ENCODE measurements at places on chromosomes 1 and 21.

GRCh38 chr1:201730611-201731010, 98.3 kb upstream of the IPO9 start:
- DNase-seq = no peak

DNA sequence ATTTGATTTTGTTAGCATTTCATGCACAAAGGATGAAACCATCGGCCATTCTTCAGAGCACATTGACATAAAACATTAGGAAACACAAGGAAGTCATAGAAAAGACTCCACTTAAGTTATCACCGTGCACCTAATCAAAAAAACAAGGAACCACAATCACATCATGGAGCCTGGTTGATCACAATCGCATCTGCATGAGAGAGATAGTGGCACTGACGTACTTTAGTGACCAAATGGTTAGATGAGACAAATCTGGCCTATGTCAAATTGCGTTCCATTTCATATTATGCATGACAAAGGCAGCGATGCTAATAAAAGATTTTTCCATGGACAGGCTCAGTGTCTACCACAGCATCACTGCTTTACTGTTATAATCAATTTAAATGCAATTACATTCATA, 571.8 kb upstream of the ADGRL2 start:
- no peak for DNase-seq

DNA sequence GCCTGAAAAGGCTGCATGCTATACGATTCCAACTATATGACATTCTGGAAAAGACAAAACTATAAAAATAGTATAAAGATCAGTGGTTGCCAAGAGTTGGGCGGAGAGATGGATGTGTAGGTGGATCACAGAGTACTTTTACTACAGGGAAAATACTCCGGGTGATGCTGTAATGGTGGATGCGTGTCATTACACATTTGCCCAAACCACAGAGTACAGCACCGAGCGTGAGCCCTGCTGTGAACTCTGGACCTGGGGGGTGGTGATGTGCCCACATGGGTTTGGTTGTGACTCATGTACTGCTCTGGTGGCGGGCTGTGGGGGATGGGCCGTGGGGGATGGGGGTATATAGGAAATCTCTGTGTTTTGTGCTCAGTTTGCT, 162.7 kb upstream of the COL6A1 start:
- DNase-seq = no peak

- DNase-seq = no peak
Measured at GRCh38 chr1:117657031-117657430, 51.2 kb downstream of the TENT5C start.

- DNase-seq = no peak
Measured at GRCh38 chr1:151494741-151495281, 16.4 kb upstream of the CGN start.

GRCh38 chr1:213201380-213202155, 150.5 kb downstream of the RPS6KC1 start:
- DNase-seq = no peak

Data from NCI-H510A (cell line).